ENCODE measurements at places on chromosomes 3 and 15.

DNA sequence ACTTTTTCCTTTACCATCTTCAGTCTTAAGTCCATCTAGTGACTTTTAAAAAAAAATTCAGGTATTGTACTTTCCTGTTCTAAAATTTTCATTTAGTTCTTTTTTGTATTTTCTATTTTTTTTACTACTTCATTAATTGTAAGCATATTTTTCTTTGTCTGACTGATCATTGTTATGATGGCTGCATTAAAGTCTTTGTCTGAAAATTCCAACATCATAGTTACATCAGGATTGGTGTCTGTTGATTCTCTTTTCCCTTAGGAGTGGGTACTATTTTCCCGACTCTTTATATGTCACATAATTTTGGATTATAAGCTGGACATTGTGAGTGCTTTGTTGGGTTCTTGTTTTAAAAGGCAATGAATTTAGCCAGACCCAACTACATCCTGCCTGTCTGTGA lies 34.9 kb upstream of the POLR2M start:
- DNase-seq: no peak

DNA sequence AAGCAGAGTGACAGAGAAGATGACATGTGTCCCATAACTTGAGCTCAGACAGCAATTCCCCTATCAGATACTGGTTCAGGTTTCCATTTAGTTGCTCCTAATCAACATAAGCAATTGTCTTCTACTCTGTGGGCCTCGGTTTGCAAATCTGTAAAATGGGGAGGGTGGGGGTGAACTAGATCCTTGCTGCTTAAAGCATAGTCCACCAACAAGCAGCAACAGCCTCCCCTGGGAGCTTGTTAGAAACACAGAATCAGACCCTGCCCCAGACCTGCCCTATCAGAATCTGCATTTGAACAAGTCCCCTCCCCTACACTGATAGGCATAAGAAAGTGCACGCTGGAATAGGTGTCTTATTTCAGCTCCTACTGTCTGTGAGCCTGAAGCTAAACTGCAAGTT lies 87.8 kb downstream of the CEMIP start:
- no peak for DNase-seq

GRCh38 chr15:77692614-77693013 lies 59.9 kb upstream of the LINGO1 start:
- no peak for DNase-seq

GRCh38 chr3:23751212-23751723 lies 54.5 kb upstream of the UBE2E1 start:
- no peak for DNase-seq

DNA sequence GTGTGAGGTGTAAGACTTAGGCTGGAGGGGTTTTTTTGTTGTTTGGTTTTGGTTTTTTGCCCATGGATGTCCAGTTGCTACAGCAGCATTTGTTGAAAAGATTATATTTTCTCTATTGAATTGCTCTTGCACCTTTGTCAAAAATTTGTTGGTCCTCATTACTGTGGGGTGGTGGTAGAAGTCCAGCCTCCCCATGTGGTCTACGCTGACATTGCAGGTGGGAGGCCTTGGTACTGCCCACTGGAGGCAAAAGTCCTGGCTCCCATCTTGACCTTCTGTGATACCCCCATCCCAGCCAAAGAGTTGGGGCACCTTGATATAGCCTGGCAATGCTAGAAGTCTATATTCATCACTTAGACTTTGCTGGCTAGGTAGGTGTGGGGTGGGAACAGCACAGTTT lies 5.4 kb upstream of the RAB6B start:
- DNase-seq: no peak

GRCh38 chr3:49238274-49239127 lies 38.5 kb downstream of the C3orf62 start:
- no peak for DNase-seq

DNA sequence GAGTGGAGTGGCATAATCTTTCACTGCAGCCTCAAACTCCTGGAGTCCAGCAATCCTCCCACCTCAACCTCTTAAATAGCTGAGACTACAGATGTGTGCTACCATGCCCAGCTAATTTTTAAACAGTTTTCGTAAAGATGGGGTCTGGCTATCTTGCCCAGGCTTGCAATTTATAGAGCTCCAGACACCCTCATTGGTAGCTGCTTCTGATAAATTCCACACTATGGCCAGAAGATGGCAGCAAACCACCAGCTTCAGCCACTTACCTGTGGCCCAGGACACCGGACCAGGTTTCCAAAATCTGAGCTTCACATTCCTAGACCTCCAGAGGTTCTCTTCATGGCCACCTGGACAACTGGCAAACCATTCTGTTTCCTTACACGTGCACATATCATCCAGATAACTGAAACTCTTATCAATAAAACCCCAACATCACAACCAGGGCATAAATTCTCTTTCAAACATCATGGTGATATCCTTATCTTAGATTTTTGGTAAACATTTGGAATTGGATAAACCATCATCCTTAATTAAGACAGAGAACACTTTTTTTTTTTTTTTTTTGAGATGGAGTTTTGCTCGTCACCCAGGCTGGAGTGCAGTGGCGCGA lies 28.9 kb downstream of the FBXW12 start:
- DNase-seq: peak; percentile 38

GRCh38 chr3:134039161-134039862 lies 9.6 kb upstream of the SLCO2A1 start:
- no peak for DNase-seq

DNA sequence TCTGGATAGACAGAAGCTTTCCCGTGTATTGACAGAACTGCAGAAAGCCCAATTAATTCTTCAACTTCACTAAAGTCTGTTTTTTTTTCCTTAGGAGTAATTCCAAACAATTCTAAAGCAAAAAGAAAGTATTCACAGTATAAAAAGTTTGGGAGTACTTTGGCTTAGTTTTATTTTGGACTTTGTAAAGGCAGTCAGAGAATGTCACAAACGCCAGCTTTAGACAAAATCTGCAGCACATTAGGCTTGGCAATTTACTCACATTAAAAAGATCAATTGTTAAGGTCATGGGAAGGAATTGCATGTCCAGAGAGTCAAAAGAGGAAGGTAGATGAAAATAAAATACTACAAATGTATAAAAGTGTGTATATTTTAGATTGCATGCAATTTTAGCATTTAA lies 47.5 kb upstream of the GBE1 start:
- DNase-seq: no peak

DNA sequence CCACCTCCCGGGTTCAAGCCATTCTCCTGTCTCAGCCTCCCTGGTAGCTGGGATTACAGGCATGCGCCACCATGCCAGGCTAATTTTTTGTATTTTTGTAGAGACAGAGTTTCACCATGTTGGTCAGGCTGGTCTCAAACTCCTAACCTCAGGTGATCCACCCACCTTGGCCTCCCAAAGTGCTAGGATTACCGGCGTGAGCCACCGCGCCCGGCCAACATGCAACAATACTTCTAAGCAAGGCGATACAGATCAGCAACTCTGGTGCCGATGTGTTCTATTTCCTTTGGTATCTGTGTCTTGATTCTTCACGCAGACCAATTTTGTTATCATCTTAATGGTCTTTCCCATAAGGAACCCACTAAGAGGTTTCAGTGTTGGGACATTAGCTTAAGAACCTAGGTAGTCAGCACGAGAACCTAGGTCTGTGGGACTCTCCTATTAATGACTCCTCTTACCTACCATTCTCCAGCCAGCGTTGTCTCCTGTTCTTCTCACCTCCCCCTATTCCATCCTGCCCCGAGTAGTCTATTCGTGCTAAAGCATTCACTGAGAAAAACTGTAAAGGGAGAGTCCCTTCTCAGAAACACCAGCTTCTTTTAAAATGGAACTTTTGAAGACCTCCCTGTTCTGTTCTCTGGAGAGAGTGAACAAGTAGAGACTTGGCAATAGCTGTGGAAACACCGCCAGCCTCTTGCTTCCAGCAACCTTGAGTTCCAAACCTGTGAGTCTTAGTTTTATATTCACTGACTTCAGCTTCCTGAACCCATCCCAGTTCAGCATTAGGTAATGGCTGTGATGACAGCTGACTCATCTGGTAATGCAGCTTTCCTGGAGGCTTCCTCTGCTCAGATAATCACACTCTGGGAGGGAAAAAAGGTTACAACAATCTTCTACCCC lies 61.2 kb downstream of the TSC22D2 start:
- DNase-seq: no peak

- DNase-seq: no peak
Observed at GRCh38 chr3:48573973-48574585, 10.5 kb upstream of the UCN2 start.

GRCh38 chr3:14343338-14344112 lies 58.9 kb upstream of the SLC6A6 start:
- no peak for DNase-seq

DNA sequence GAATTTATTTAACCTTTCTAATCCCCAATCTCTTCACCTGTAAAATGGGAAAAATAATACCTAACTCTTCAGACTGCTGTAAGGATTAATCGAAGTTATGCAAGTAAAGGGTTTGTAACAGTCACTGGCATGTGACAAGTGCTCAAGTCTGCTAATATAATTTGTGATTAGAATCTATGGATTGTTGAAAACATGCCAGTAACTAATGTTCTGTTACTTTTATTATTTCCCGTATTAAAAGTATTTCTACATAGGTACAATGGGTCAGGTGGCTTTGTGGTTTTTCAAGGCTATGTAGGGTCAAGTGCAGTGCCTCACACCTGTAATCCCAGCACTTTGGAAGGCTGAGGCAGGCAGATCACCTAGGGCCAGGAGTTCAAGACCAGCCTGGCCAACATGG lies 29.4 kb downstream of the ULK4 start:
- no peak for DNase-seq

DNA sequence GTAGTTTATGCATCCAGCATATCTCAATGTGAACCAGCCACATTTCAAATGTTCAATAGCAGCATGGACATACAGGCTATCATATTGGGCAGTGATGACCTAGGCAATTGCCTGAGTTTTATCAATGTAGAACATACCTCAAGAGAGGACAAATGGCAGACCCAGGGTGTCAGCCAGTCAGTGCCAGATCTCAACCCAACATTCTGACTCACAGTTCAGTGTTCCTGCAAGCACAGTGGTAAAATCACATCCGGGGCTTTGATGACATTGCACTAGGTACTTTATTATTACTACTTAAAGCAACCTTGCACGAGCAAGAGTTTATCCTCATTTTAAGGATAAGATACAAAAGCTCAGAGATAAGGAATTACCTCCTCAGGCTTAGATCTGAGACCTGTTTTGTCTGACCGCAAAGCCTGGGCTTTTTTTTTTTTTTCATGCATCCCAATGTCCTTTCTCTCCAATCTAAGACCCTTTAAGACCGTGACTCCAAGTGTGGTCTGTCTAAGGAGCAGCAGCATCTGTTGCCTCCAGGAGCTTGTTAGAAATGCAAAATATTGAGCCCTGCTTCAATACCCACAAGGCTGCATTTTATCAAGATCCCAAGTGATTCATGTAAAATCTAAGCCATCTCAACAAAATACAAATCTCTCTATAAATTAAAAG lies 60.1 kb downstream of the SLC12A1 start:
- no peak for DNase-seq

DNA sequence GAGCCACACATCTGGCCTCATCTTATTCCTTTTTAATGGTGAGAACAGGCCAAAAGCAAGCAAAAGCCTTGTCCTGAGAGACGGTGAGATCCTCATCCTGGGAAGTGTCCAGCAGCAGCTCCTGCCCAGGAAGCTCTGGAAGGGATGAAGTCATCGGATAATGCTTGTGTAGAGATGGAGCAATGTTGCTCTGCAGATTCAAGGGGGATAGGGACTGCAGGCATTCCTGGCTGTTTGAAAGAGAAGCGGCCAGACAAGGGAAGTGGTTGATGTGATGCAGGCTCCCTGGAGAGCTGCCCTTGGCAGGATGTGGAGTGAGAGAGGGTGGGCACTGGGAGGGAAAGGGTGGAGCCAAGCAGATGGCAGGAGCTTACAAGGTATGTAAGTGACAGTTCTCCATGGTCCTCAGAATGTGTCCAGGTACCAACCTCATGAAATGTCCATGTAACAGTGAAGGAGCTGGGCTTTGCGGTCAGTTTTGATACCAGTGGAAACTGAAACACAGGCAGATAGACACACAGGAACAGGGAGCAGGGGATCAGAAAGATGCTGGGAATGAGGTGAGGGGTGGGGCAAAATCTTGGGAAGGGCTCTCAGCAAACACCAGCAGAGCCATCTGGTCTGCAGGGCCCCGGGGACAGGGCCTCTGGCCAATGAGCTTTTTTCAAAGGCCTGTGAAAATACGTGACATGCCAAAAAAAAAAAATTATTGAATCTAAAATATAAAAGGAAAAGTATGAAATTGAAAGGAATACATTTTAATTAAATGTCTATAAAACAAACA lies 32.2 kb upstream of the LACTB start:
- no peak for DNase-seq

DNA sequence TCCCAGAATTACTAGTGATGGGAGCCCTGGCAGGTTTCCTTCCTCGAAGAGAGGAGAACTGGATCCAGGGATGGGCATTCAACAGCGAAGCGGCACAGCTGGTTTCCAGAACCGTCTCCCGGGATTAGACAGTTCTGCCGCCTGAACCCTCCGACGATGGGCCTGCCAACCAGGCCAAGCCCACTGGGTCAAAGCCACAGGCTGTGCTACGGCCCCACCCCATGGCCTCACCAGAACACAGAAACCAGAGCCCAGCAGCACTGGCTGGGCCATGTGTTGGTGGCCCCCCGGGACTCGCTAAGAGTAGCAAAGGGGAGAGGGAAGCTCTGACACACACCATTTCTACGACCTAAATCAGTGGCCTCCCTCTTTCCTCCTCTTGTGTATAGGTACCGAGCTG lies 2.2 kb downstream of the C15orf62 start:
- DNase-seq: no peak

DNA sequence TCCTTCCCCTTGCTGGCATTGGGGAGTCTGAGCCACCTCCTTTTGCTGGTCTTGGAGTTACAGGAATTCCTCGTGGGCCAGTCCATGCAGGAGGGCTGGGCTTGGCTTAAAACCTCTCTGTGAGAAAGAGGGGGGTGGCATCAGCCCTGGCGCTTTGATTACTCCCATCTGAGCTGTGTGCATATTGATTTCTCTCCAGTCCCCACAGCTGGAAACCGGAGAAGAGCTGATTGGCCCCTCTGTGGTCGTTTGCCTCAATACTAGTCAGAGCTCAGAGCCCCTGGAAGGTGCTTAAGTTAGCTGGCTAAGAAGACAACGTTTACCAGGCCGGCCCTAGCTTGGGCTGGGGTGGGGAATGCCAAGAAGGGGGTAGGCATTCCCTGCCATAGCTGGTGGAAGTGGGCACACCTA lies 4.0 kb upstream of the RASGRF1 start:
- no peak for DNase-seq

GRCh38 chr3:108475220-108475782 lies 35.1 kb downstream of the MYH15 start:
- no peak for DNase-seq

GRCh38 chr3:14353502-14353901 lies 48.9 kb upstream of the SLC6A6 start:
- DNase-seq: no peak

DNA sequence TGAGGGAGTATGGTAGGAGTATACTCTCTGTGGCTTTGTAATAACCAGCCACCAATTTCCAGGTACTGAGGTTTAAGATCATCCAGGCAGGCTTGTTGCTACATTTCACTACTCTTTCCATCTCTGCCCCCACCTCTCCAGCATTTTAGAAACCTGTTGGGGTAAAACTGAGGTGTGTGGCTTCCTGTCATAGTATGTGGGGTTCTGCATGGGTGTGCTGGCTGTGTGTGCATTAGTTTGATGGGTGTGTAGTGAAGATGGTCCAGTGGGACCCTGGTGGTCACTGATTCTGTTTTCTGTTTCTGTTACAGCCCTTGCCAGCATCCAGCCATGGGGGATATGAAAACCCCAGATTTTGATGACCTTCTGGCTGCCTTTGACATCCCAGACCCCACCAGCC lies 34.0 kb downstream of the ZNF592 start:
- no peak for DNase-seq

GRCh38 chr3:44885618-44886017 lies 11.2 kb downstream of the TGM4 start:
- no peak for DNase-seq
